ENCODE measurements at places on chromosomes 7 and 10. TPM values are rescaled to one million over a fixed set of nuclear protein-coding genes. Genes with fewer than 3 reads are reported as not detected.

The COL13A1 gene
- total RNA-seq, result 2.0 TPM

The SPDYE1 gene
- not detected for total RNA-seq

DNA sequence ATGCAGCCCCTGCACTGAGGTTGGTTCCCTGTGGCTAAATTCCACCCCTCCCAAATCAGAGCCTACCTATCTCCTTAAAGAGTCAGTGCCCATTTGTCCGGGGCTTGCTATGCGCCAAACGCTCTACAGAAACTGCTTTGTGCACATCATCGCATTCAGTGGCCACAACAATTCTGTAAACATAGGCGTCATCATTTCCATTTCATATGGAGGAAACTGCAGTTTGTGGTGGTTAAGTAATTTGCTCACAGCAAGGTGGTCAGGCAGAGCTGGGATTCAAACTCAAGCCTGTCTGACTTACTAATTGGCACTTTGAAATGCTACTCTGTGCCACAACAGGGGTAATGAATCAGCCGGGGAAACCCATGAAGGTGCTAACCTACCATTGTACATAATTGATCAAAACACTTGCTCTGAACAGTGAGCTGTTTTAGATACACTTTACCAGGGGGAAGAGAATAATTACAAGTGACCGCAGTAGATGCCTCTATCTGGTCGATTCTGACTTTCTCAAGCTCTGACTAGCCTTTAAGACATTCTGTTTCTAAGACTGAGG lies 775.5 kb downstream of the LRMDA start:
- DNase-seq, result no peak
- no peaks in the 10 kb centered on the region for H3K4me1 ChIP-seq
- H3K36me3 ChIP-seq, result no peaks in the 10 kb centered on the region
- no peak overlapping the region for H3K4me3 ChIP-seq

The STEAP1 gene
- 2.9 TPM for total RNA-seq

The USP54 gene
- total RNA-seq, result 45.6 TPM

DNA sequence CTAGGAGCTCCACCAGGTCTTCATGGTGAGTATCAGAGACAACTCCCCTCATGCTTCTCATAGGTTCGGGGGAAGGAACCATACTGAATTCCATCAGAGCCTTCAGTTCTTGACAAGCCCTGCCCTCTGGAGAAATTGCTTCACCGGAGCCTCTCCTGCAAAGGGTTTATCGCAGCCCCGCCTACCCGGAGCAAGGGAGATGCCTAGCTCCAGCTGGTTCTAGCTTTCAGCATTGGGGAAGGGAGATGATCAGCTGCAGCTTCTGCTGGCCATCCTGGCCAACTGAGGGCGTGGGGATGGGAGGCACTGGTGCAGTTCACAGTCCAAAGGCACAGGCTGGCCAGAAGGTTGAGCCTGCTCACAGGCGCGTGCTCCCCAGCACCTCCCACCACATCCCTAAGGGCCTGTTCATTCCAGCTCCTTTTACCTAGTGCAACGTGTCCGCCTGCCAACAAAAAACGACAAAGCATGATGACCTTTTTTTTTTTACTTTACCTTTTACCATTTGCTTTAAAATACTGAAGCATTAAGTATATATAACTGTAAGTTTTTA lies 31.2 kb downstream of the LANCL2 start:
- no peak for DNase-seq
- H3K36me3 ChIP-seq, result peaks cover 19% of the 10 kb centered on the region
- H3K27me3 ChIP-seq, result no peaks in the 10 kb centered on the region
- no peak overlapping the region for H3K4me3 ChIP-seq

DNA sequence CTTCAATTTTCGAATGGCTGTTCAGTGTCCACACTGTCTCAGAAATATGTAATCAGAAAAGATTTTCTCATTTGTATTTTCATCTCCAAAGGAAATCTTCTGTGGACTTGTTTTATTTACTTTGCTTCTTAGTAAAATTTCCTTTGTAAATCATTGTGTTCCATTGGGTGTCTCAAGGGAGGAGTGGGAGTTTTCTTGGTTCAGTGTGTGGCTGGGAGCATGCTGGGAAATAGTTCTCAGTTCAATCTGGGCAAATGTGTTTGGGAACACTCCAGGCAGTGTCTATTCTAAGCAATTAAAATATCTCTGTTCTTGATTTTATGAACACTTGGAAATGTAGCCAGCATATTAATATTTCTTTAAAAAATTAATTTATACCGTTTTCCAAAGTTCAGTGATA lies 1019.8 kb downstream of the CNTNAP2 start:
- H3K4me1 ChIP-seq, result no peaks in the 10 kb centered on the region
- H3K27ac ChIP-seq, result no peak overlapping the region
- no peak overlapping the region for H3K4me3 ChIP-seq
- no peaks in the 10 kb centered on the region for H3K27me3 ChIP-seq

DNA sequence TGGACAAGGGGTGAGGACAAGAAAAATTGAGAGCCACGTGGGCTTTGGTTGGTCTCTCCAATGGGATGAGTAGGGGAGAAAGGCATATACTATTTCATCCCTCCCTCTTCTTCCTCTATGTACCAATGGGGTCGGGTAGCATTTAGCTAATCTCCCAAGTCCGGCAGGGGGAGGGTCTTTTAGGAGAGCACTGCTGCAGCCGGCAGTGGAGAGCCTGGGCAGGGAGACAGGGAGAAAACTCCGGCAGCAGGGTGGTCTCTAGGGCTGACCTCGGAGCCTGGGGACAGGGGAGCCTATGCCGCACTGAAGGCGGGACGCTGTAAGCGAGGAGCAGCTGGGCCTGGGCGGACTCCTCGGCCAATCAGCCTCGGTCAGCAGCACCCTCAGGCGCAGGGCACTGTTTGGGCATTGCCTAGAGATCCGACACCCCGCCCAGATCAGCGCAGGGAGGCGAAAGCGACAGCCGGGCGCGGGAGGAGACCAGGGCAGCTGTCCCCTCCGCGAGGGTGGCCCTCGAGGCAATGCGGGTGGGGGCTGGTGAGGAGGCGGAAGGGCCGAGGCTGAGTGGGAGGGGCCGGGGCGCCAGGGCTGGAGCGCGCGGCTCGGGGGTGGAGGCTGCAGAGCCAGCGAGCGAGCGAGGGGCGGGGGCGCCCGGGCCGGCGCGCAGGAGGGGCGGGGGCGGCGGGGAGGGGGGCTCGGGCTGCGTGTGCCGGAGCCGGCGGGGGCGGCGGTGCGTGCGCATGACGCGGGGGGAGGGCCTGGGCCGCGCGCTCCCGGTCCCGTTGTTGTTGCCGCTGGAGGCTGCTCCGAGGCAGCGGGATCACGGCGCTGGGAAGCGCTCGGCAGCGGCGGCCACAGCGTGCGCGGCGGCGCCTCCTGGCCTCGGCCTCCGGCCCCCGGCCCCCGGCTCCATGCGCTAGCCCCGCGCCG lies at the start of gene AGAP3:
Gene AGAP3 (plus strand): TSS at position 785 of the 930 bp plus-strand sequence. CDS start 267 bp downstream, outside the sequence.
- H3K27me3 ChIP-seq, result no peaks in the 10 kb centered on the region
- H3K4me1 ChIP-seq, result peaks cover 61% of the 10 kb centered on the region
- H3K27ac ChIP-seq, result peak within 1 kb of the TSS; percentile 89
- no peaks in the 10 kb centered on the region for H3K36me3 ChIP-seq

The ITIH5 gene
- 35.0 TPM for total RNA-seq
